ENCODE measurements at places on chromosomes 1 and 21. TPM values are rescaled to one million over a fixed set of nuclear protein-coding genes. Genes with fewer than 3 reads are reported as not detected.

GRCh38 chr1:172375211-172375631 lies 45.3 kb upstream of the C1orf105 start:
- no peak for DNase-seq
- no peak overlapping the region for H3K27ac ChIP-seq
- peaks cover 2% of the 10 kb centered on the region for H3K36me3 ChIP-seq
- H3K4me1 ChIP-seq = peaks cover 21% of the 10 kb centered on the region
- no peaks in the 10 kb centered on the region for H3K27me3 ChIP-seq

GRCh38 chr1:244224487-244225430 lies 173.7 kb downstream of the ZBTB18 start:
- H3K36me3 ChIP-seq = no peaks in the 10 kb centered on the region
- H3K4me1 ChIP-seq = no peaks in the 10 kb centered on the region
- H3K27me3 ChIP-seq = no peaks in the 10 kb centered on the region
- H3K27ac ChIP-seq = no peak overlapping the region
- H3K4me3 ChIP-seq = no peak overlapping the region

- H3K27ac ChIP-seq = no peak overlapping the region
- no peak overlapping the region for H3K4me3 ChIP-seq
- DNase-seq = no peak
- H3K27me3 ChIP-seq = no peaks in the 10 kb centered on the region
These were observed 22.5 kb downstream of the EFCAB7 start for GRCh38 chr1:63545780-63546179.

DNA sequence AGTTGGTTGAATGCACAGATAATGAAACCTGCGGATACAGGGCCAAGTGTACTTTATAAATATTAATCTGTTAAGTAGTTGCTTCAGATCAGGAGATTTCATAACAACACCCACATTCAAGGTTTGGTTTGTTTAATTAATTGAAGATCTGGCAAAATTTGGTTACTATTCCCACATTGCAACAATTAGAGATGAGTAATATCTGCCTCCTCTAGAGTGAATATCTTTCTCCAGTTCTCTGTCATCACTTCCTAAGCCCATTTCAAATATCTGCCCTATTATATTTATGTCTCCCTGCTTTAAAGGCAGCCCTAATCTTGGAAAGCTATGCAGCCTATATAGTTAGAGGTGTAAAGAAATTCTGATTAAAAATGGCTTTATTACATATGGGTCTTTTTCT lies 61.4 kb downstream of the PPP2R5A start:
- H3K27ac ChIP-seq = peak overlapping the region; percentile 10
- DNase-seq = no peak
- no peak overlapping the region for H3K4me3 ChIP-seq

DNA sequence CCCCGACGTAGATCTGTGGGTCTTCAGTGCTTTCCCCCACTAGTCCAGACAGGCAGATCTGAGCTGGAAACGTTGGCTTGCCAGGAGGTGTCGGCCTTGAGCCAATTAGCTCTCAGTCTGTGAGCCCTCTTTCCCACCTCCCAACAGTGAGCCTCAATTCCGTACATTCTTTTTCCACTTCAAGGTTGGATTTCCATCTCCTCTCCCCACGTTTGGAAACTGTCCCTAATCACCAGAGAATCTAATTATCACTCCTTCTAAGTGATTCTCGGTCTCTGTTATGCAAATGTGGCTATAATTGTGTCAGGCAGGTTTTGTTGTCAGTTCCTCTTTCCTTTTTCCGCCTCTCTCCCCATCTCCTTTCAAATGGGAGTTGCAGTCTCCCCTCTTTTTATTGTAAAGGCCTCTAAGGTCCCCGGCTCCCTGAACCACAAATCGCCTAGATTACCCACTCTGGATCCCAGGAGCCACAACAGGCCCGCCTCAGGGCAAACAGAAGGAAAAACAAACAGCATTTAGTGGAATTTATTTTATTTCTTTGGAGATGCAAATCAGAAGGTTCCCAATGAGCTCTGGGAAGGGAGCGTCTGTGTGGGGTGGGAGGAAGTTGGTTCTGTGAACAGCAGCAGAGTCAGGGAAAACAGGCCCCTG lies 29.4 kb upstream of the LRRN2 start:
- no peak overlapping the region for H3K4me3 ChIP-seq
- no peak for DNase-seq
- peaks cover 10% of the 10 kb centered on the region for H3K27me3 ChIP-seq
- H3K36me3 ChIP-seq = no peaks in the 10 kb centered on the region

DNA sequence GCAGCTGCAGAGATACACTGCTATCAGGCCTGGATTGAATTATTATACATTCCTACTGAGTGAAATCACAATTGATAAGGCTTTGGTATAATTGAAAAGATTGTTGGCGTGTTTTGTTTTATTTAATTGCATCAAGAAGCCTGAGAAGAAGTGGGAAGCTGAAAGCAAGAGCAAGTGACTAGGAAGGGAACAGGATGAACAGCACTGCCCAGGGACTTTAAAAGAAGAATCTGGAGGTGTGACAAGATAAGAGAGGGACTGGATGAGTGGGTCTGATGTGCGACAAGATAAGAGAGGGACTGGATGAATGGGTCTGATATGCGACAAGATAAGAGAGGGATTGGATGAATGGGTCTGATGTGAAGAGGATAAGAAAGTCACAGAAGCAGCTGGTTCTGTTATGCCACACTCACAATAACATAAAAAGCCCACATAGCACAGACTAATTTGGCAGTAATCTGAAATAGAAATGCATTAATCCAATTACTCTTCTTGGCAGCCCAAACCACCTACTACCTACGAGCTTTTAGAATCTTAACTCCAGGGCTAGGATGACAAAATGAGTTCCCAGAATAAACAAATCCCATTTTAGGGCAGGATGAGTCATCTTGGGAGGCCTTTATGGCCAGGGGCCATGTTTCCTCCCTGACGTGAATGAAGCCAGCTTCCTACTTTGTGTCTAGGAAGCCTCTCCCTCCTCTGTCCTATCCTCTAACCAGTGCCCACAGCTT lies 129.7 kb downstream of the DUSP10 start:
- peaks cover 3% of the 10 kb centered on the region for H3K4me1 ChIP-seq
- DNase-seq = no peak
- H3K4me3 ChIP-seq = no peak overlapping the region
- H3K27me3 ChIP-seq = no peaks in the 10 kb centered on the region
- no peak overlapping the region for H3K27ac ChIP-seq

- peaks cover 7% of the 10 kb centered on the region for H3K36me3 ChIP-seq
- H3K27ac ChIP-seq = peak overlapping the region; percentile 49
- peaks cover 88% of the 10 kb centered on the region for H3K4me1 ChIP-seq
- no peak overlapping the region for H3K4me3 ChIP-seq
- H3K27me3 ChIP-seq = no peaks in the 10 kb centered on the region
These were observed 1.9 kb upstream of the IL24 start for GRCh38 chr1:206895325-206895724.

DNA sequence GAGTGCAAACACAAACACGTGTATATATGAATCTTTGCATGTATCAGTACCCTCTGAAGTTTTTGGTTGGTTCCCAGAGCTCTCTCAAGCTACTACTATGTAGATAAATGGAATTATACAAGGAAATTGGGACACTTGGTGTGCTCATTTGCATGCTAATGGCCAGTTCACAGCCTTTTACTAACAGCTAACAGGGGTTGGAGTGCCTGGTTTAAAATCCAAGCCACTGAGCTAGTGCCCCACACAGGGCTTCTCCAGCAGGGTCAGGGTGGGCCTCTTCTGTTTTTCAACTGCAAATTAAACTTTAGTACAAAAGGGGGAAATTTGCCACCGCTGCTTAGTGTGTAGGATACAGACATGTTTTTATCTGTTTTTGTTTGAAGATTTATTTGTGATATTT lies 121.0 kb downstream of the ATP5PO start:
- H3K27me3 ChIP-seq = no peaks in the 10 kb centered on the region
- H3K4me1 ChIP-seq = no peaks in the 10 kb centered on the region
- H3K27ac ChIP-seq = no peak overlapping the region
- H3K4me3 ChIP-seq = no peak overlapping the region
- peaks cover 2% of the 10 kb centered on the region for H3K36me3 ChIP-seq
- DNase-seq = no peak

DNA sequence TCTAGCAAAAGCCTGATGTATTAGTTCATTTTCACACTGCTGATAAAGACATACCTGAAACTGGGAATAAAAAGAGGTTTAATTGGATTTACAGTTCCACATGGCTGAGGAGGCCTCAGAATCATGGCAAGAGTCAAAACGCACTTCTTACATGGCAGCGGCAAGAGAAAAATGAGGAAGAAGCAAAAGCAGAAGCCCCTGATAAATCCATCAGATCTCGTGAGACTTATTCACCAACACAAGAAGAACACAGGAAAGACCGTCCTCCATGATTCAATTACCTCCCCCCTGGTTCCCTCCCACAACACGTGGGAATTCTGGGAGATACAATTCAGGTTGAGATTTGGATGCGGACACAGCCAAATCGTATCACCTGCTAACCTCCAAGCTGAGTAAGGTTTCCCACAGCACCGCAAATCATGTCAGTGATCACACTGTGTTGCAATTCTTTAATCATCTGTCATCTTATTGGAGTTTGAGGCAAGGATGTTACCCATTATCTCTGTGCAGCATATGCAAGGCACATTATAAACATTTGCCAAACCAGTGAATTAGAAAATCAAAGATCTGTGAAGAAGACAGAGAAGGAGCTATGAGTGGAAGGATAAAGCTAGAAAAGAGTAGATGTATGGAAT lies 128.5 kb downstream of the ZNF281 start:
- H3K27ac ChIP-seq = no peak overlapping the region
- DNase-seq = no peak
- H3K27me3 ChIP-seq = no peaks in the 10 kb centered on the region
- H3K4me1 ChIP-seq = no peaks in the 10 kb centered on the region
- H3K4me3 ChIP-seq = no peak overlapping the region

DNA sequence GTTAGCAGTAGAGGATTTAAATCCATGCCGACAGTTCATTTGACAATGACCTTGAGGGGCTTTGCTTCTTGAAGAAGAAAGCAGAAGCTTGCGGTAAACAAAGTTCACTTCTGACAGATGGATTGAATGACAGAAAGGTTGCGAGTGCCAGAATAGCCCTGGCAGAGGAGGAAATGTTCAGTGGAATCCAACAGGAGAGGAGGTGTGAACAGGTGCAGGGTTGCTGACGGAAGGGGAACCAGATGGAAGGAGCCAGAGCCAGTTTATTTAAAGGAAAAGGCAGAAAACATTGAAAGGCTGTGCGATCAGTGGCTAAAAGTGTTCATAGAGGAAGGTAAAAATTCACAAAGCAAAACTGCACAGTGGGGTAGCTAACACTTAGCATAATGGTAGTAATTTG lies 141.0 kb downstream of the SDCCAG8 start:
- H3K27ac ChIP-seq = no peak overlapping the region
- no peak for DNase-seq

DNA sequence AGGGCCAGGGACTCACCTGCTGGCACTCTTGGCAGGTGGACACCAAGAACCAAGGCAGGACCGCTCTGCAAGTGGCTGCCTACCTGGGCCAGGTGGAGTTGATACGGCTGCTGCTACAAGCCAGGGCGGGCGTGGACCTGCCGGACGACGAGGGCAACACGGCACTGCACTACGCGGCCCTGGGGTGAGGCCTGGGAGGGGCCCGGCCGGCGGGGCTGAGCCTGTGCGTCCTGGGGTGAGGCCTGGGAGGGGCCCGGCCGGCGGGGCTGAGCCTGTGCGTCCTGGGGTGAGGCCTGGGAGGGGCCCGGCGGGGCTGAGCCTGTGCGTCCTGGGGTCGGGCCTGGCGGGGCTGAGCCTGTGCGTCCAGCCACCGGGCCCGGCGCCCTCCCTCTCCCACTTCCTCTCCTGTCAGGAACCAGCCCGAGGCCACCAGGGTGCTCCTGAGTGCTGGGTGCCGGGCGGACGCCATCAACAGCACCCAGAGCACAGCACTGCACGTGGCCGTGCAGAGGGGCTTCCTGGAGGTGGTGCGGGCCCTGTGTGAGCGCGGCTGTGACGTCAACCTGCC lies 4.6 kb upstream of the MMP23B start:
- peaks cover 4% of the 10 kb centered on the region for H3K27me3 ChIP-seq
- H3K4me3 ChIP-seq = no peak overlapping the region
- H3K36me3 ChIP-seq = peaks cover 2% of the 10 kb centered on the region

GRCh38 chr1:239274242-239274830 lies 112.0 kb upstream of the CHRM3 start:
- no peak for DNase-seq
- peaks cover 3% of the 10 kb centered on the region for H3K27me3 ChIP-seq
- H3K4me3 ChIP-seq = no peak overlapping the region
- H3K36me3 ChIP-seq = no peaks in the 10 kb centered on the region

GRCh38 chr21:41766883-41767605 lies at the start of gene RIPK4:
TSS of gene RIPK4 (minus strand) at chr21:41767052. CDS start at chr21:41767041, 11 bp downstream.
- H3K4me3 ChIP-seq = peak within 1 kb of the TSS; percentile 66
- peaks cover 25% of the 10 kb centered on the region for H3K4me1 ChIP-seq
- peaks cover 47% of the 10 kb centered on the region for H3K27me3 ChIP-seq
- H3K27ac ChIP-seq = no peak within 1 kb of the TSS
- no peaks in the 10 kb centered on the region for H3K36me3 ChIP-seq

GRCh38 chr1:216887032-216887431 lies 163.8 kb upstream of the ESRRG start:
- no peak overlapping the region for H3K4me3 ChIP-seq
- DNase-seq = no peak
- no peaks in the 10 kb centered on the region for H3K4me1 ChIP-seq
- H3K27ac ChIP-seq = no peak overlapping the region
- H3K36me3 ChIP-seq = no peaks in the 10 kb centered on the region

The USP1 gene
- 73.4 TPM for total RNA-seq

The ZNF648 gene
- not detected for total RNA-seq

The SMPDL3B gene
- total RNA-seq = 0.53 TPM

The PADI2 gene
- total RNA-seq = 0.05 TPM

The RABIF gene
- 7.4 TPM for total RNA-seq

The USP16 gene
- total RNA-seq = 41.1 TPM

The FAM72B gene
- 43.1 TPM for total RNA-seq

Data from activated CD4-positive, alpha-beta T cell treated with anti-CD3 and anti-CD28 coated beads for 36 hours (primary cell).